ENCODE measurements at places on chromosomes 7 and 10. TPM values are rescaled to one million over a fixed set of nuclear protein-coding genes. Genes with fewer than 3 reads are reported as not detected.

DNA sequence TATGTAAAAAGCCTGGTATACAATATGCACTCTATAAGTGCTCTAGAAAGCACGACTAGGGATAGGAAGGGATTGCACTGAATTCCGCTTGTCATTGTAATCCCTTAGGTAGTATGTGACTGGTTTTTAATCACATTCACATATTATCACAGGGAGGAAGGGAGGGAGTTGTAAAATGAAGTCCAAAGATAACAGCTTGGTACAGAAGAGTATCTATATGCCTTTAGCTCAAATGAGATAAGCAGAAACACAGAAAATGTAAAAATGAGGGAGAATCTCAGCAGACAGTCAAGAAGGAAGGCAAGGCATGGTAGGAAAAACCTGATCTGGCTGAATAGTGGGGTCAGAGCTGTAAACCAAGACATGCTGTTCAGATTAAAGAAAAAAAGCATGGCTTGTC, 63.4 kb downstream of the ABI1 start:
- H3K27me3 ChIP-seq, result no peaks in the 10 kb centered on the region
- no peaks in the 10 kb centered on the region for H3K36me3 ChIP-seq
- no peak overlapping the region for H3K27ac ChIP-seq

DNA sequence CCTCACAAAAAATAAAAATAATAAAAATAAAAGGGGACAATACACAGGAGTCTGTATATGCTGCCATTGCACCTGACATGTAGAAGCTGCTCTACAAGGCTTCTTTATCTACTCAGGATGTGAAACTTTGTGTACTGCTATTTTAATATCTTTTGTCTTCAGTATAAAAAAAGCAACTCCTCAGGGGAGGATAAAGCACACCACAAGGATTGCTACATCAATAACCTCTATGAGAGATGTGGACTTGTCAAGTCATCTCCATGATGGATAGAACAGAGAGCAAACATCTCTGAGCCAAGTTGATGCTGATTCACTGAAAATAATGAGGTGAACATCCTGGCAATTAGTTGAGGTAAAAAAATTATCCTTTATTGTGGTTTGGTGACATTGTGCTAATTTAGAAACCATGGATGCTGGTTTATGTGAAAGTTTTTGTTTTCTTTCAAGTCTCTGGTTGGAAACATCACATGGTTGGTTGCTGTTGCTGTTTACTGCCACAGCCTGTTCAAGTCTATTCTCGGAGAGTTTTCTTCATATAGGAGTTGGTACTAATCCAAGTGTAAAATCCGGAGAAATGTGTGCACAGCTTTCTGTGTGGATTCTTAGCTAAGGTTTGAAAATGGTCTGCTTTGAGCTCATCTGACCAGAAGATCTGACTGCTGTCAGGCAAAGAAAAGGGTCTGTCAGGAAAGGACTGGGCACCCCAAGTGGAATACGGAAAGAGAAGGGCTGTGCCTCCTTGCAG, 1.5 kb upstream of the HECW1 start:
- DNase-seq, result no peak
- no peak overlapping the region for H3K4me3 ChIP-seq
- H3K36me3 ChIP-seq, result no peaks in the 10 kb centered on the region
- H3K27ac ChIP-seq, result no peak overlapping the region
- no peaks in the 10 kb centered on the region for H3K4me1 ChIP-seq

DNA sequence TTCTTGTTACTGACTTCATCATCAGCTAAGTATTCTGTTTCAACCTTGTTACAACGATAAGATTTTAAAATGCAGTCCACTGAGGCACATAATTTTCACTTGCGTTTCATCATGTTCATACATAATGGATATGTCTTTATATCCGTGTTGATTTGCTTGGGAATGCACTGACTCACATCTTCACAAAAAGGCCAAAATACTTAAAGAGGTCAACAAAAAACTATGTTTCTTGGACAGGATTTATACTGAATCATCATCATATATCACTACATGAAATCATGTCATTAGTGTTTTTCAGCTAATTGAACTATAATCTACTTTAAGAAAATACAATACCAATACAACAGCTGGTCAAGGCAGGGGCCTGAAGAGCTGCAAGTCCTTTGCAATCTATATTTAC, 324.5 kb upstream of the KLF6 start:
- H3K36me3 ChIP-seq, result no peaks in the 10 kb centered on the region
- H3K27ac ChIP-seq, result no peak overlapping the region
- no peaks in the 10 kb centered on the region for H3K27me3 ChIP-seq
- no peak for DNase-seq

- H3K27ac ChIP-seq, result no peak overlapping the region
- no peaks in the 10 kb centered on the region for H3K36me3 ChIP-seq
- no peaks in the 10 kb centered on the region for H3K4me1 ChIP-seq
- DNase-seq, result no peak
These were observed 296.1 kb upstream of the SEMA3A start for GRCh38 chr7:84490661-84491060.

DNA sequence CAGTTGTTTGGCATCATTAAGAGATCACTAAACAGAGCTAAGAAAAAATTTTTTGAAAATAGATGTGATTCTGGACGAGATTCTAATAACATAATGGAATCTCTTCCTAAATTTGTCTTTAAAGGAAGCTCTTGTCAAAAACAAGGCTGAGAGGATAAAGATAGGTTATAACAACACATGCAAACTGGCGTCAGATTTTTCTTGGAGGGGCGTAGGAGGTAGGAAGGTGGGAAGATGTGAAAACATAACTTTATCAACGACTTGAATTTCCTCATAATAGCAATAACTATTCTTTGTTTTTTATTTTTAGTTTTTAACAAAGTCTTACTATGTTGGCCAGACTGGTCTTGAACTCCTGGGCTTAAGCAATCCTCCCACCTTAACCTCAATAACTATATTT, 31.8 kb upstream of the JCAD start:
- no peaks in the 10 kb centered on the region for H3K36me3 ChIP-seq
- no peaks in the 10 kb centered on the region for H3K4me1 ChIP-seq
- no peak overlapping the region for H3K27ac ChIP-seq
- H3K27me3 ChIP-seq, result no peaks in the 10 kb centered on the region
- DNase-seq, result no peak

DNA sequence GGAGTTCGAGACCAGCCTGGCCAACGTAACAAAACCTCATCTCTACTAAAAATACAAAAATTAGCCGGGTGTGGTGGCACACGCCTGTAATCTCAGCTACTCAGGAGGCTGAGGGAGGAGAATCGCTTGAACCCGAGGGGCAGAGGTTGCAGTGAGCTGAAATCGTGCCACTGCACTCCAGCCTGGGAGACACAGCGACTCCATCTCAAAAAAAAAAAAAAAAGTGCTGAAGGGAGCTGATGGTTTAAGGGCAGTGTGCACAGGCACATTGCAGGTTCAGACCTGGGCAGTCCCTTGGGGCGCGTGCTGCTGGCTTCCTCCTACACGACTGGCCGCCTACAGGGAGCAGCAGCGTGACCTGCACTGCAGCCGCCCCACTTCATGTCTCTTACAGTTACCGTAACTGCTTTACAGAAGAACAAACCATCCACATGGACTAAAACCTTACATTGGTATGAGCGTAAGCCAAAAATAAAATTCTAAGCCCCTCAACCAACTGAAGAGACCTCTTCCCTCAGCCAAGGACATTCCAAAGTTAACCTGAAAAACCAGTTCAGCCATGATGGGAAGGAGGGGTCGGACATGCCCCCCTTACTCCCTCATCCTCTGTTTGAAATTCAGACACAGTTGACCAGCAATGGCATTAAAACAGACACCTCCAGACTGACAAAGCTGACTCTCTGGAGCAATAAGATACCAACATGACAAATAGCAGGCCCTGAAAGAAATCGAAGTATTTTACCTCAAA, 262.2 kb downstream of the ZMYND11 start:
- H3K4me3 ChIP-seq, result no peak overlapping the region
- no peak for DNase-seq
- H3K27me3 ChIP-seq, result no peaks in the 10 kb centered on the region
- no peak overlapping the region for H3K27ac ChIP-seq
- H3K36me3 ChIP-seq, result no peaks in the 10 kb centered on the region
- H3K4me1 ChIP-seq, result no peaks in the 10 kb centered on the region

GRCh38 chr10:61635471-61635870, 27.3 kb upstream of the CABCOCO1 start:
- H3K36me3 ChIP-seq, result no peaks in the 10 kb centered on the region
- H3K27me3 ChIP-seq, result no peaks in the 10 kb centered on the region
- H3K27ac ChIP-seq, result no peak overlapping the region
- H3K4me3 ChIP-seq, result no peak overlapping the region

DNA sequence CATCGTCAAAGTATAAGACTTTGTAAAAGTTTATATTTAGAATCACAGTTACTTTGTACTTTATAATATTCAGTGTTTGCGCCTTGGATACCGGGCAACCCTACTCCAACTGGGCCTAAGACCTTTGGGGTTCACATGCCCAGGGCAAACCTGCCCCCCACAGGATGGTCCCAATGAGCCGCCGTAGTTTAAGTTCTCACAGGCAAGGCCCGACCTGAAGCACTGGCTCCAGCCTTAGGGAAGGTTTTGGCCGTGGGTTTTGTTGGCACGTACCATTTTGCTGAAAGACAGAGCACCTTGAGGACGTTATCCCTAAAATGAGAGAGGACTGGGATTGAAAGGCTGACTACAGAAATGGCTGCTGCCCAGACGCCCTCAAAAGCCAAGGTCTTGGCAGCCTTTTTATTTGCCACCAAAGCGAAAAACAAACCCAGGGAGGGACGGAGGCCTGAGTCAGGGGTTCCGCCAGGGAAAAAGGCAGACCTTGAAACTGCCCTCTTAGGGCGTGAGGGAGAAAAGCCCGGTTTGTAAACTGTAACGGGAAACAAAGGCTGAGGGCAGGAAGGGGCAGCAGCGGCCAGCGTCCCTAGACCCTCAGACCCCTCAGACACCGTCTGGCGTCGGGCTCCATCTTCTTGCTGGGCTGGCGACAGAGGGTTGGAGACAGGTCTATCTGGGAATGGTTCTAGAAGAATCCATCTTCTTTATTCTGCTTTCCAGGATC, at the start of gene CCDC172:
Gene CCDC172, plus strand, starts transcription at position 222 of the 724 bp plus-strand sequence. CDS start 564 bp downstream, outside the sequence.
- no peak for DNase-seq
- H3K27ac ChIP-seq, result no peak within 1 kb of the TSS
- H3K4me1 ChIP-seq, result no peaks in the 10 kb centered on the region
- H3K36me3 ChIP-seq, result no peaks in the 10 kb centered on the region

Gene MACC1
- 0.08 TPM for polyA plus RNA-seq

Gene PBLD
- 0.95 TPM for polyA plus RNA-seq

Gene ANXA11
- 292 TPM for polyA plus RNA-seq

Gene PNLIPRP1
- polyA plus RNA-seq, result not detected

Gene ANKRD61
- polyA plus RNA-seq, result not detected

Data from CD8-positive, alpha-beta memory T cell (primary cell).